Smooth muscle cell of bladder (primary cell): ENCODE measurements at places on chromosomes 12 and 14. TPM values are rescaled to one million over a fixed set of nuclear protein-coding genes. Genes with fewer than 3 reads are reported as not detected.

The ZNF740 gene
- total RNA-seq = 13.2 and 16.2 TPM in 2 replicates

The DHRS4 gene
- total RNA-seq = 49.8 and 69.3 TPM in 2 replicates

The LLPH gene
- 4.7 and 6.0 TPM in 2 replicates for total RNA-seq

The TRIM9 gene
- under 0.01 and 0.18 TPM in 2 replicates for total RNA-seq

The ASB2 gene
- 0.28 and 0.55 TPM in 2 replicates for total RNA-seq

The PAX9 gene
- 0.09 TPM in 1 of 2 replicates, not detected in the other for total RNA-seq

The SYT1 gene
- total RNA-seq = 1.6 and 2.0 TPM in 2 replicates

The BLOC1S1 gene
- 105 and 136 TPM in 2 replicates for total RNA-seq

The KRR1 gene
- 23.2 and 31.5 TPM in 2 replicates for total RNA-seq

The ADSS1 gene
- total RNA-seq = 5.3 and 6.5 TPM in 2 replicates
